ENCODE measurements at places on chromosomes 5 and 9.

GRCh38 chr5:166781737-166782136, 1509.7 kb upstream of the WWC1 start:
- no peak for DNase-seq

DNA sequence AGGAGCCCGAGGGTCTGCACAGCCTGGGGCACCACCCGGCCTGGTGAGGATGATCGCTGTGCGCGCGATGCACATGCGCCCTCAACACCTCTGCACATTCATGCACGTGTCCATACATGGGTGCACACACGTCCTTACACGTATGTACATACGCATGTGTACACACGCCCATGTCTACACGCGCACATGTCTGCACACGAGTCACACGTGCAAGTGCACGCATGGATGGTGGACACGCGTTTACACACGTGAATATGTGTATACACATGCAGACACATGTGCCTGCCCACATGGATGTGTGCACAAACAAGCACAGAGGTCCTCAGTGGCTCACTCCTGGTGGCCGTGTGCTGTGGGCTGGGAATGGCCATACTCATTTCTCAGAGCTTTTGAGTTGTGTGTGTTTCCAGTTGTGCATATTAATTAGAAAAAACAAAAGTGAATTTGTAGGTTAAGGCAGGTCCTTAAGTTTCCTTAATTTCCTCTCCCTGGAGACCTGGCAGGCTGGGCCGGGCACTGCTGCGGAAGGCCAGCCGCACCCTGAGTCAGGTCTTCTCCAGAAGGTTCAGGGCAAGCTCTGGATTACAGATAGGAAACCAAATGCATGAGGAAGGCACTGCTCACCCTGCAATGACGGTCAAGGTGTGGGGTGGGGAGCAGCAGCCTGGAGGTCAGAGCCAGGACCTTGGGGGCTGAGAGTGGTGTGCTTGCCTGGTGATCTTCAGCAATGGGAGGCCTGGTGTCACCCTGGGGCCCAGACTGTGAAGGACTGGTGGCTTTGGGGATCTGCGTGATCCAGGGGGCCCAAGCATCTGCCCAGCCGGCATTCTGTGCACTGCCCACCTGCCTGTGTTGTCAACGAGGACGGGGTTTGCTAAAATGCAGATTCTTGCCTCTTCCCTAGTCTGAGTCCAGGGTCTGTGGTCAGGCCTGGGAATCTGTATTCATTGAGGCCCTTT, 1.3 kb upstream of the RNU6ATAC start:
- peak; percentile 75 for DNase-seq

DNA sequence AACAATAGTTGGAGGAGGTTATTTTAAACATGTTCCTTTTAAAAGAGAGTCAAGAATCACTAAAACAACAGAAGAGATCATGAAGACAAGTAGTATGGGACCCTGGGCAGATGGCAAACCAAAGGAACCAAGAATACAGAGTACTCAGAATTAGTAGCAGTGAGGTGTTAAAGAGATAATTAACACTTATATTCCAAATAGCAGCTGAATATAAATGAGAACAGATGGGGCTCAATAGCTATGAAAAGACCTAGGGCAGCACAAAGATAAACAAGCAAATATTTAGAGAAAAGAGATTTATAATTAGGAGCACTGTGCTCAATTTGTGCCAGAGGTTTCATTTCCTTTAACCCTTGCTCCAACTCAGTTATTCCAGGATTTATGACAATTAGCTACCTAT, 159.1 kb downstream of the FAM114A2 start:
- DNase-seq, result no peak

DNA sequence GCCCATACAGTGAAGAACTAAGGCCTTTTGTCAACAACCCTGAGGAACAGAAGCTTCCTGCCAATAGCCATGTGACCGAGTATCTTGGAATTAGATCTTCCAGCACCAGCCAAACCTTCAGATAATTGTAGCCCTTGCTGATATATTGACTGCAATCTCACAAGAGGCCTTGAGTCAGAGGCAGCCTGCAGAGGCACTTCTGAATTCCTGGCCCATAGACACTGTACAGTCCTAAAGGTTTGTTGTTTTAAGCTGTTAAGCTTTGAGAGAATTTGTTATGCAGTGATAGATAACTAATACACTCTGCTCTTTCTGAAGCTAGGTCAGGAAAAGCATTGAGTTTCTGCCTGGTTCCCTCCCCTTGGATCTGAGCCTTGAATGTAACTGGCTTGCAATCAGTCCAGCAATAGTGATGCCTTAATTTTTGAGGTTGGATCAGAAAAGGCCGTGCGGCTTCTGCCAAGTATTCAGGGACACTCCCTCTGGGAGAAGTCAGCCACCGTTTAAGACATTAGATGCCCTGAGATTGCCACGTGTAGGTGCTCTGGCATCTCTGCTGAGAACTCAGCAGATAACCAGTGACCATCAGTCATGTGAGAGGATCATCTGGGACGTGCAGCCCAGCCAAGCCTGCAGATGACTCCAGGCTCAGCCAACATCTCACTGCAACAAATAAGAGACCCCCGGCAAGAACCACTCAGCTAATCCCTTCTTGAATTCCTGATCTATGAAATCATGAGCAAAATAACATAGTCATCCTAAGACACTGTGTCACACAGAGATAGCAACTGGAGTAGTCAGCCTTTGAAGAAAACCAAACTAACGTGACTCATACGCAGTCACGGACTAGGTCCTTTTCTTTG, 126.8 kb upstream of the STC2 start:
- no peak for DNase-seq

GRCh38 chr9:77841739-77842386, 189.7 kb downstream of the GNAQ start:
- no peak for DNase-seq

GRCh38 chr9:130701059-130702022, 7.8 kb downstream of the EXOSC2 start:
- DNase-seq, result no peak

GRCh38 chr5:73122875-73123810, 2.8 kb downstream of the TMEM171 start:
- no peak for DNase-seq

GRCh38 chr5:3517348-3517747, 78.3 kb upstream of the IRX1 start:
- no peak for DNase-seq

GRCh38 chr9:4894076-4894475, 91.0 kb upstream of the JAK2 start:
- DNase-seq, result no peak

DNA sequence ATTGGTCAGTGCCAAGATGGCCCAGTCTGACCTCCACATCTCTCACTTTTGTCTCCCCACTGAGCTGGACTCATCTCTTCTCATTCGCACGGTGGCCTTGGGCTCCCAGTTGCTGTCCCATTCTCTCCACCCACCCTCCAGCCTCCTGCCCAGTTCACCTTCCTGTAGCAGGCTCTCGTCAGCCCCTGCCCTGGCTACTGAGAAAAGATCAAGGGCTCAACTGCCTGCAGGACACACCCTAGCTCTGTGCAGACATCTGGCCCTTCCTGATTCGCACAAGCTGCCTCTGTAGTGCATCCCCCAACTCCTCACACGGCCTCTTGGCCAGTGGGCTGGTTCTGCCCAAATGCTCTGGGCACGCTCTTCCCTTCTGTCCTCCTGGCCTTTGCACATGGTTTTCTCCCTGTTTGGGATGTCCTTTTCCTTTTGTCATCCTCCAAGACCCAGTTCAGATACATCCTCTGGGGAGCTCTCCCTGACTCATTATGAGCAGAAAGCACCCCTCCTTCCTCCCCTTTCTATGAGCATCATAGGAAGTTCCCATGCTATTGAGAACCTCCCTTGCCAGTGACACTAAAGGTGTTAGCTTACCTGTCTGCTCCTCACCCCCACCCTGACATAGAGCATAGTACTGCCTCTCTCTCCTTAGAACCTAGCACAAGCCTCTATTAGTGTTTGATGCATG, 78.5 kb upstream of the TGFBR1 start:
- DNase-seq, result no peak

GRCh38 chr5:61949679-61950435, 356.1 kb upstream of the KIF2A start:
- no peak for DNase-seq

- DNase-seq, result peak; percentile 58
Measured at GRCh38 chr5:61625681-61626621, 293.9 kb downstream of the ZSWIM6 start.

GRCh38 chr9:109064963-109065702, 51.8 kb upstream of the CTNNAL1 start:
- no peak for DNase-seq

DNA sequence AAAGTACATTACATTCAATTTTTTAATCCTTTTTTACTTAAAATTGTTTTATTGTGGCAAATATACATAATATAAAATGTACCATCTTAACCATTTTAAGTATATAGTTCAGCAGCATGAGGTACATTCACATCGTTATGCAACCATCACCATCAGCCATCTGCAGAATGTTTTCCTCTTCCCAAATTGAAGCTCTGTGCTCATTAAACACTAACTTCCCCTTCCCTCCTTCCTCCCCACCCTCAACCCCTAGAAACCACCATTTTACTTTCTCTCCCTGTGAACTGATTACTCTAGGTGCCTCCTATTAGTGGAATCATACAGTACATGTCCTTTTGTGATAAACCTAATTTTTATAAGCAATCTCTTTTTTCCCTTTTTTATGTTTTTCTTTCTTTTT, 15.6 kb downstream of the TEX53 start:
- no peak for DNase-seq

- DNase-seq, result no peak
Measured at GRCh38 chr5:14579731-14580397, 1.7 kb upstream of the OTULINL start.

- no peak for DNase-seq
Measured at GRCh38 chr5:42274913-42275312, 148.3 kb upstream of the GHR start.

- no peak for DNase-seq
Measured at GRCh38 chr5:14463629-14464028, 118.0 kb upstream of the OTULINL start.

DNA sequence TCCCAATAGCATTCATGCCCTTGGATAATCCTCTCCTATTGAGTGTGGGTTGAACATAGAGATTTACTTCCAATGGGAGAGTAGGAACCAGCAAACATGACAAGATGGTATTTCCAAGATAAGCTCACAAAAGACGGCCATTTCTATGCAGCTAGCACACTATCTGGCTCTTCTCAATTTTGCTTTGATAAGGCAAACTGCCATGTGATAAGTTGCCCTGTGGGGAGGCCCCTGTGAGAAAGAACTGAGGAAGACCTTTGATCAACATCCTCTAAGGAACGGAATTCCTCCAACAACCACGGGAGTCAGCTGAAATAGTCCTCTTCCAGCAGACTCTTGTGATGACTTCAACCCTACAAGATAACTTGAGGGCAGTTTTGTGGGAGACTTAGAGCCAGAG, 211.9 kb upstream of the TRPM3 start:
- DNase-seq, result no peak

GRCh38 chr9:7671847-7672246, 127.7 kb downstream of the DMAC1 start:
- no peak for DNase-seq

DNA sequence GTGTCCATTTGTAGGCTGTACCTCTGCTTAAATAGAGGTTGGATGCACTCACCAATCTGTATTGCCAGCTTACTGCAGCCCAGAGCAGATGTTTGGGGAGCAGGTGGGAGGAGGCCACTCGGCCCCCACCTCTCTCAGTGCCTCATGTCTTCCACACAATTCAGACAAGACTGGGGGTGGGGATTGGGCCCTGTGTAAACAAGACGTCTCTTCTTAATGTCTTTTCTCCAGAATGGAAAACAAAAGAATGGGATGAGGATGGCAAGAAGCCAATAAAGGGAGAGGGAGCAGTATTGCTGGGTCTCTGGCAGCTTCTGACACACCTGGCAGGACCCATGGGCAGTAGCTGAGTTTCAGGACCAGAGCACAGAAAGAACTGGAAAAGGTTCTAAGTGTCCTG, 64.9 kb downstream of the SIL1 start:
- no peak for DNase-seq

DNA sequence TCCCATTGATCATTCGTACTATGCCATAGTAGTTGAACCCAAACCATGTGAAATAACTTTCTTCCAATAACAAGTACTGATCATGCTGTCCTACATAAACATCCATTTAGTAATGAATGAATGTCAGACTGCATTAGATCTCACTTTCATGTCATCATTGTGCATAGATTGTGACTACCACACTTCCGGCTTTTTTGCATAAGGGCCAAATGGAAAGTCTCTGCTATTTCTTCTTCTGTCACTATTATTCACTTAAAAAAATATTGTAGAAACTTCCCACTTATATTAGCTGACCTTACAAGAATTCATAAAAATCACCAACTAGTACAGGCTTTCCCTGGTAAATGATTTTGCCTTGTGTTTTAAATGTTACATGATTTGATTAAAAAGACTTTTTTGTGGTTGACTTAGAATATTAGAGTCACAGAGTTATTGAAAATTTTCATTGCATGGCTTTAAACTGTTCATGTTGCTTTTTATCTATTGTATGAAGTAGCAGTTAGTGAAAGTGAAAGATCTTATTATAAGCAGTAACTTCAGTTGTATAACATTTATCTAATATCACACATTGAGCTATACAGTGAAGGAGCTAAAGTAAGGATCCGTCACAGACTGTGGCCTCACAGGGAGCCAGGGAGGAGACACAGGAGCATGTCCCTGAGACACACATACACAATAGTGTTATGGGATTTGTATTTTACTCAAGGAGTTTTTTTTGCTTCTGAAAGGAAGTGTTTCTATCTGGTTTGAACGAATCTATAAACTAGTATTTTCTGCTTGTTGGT, 33.9 kb downstream of the LMNB1 start:
- DNase-seq, result no peak

GRCh38 chr9:93450945-93451815, at the start of gene FAM120A:
Gene FAM120A (plus strand): TSS chr9:93451685. CDS start chr9:93451916, 231 bp downstream.
- peak; percentile 87 for DNase-seq

- DNase-seq, result no peak
Measured at GRCh38 chr9:124593200-124593599, 86.0 kb upstream of the NR5A1 start.

- DNase-seq, result no peak
Measured at GRCh38 chr9:92711844-92712243, 41.9 kb upstream of the IPPK start.

GRCh38 chr5:166074582-166075481, 2216.6 kb upstream of the WWC1 start:
- no peak for DNase-seq

GRCh38 chr9:137876781-137877386, 698 bp upstream of the CACNA1B start:
- no peak for DNase-seq

DNA sequence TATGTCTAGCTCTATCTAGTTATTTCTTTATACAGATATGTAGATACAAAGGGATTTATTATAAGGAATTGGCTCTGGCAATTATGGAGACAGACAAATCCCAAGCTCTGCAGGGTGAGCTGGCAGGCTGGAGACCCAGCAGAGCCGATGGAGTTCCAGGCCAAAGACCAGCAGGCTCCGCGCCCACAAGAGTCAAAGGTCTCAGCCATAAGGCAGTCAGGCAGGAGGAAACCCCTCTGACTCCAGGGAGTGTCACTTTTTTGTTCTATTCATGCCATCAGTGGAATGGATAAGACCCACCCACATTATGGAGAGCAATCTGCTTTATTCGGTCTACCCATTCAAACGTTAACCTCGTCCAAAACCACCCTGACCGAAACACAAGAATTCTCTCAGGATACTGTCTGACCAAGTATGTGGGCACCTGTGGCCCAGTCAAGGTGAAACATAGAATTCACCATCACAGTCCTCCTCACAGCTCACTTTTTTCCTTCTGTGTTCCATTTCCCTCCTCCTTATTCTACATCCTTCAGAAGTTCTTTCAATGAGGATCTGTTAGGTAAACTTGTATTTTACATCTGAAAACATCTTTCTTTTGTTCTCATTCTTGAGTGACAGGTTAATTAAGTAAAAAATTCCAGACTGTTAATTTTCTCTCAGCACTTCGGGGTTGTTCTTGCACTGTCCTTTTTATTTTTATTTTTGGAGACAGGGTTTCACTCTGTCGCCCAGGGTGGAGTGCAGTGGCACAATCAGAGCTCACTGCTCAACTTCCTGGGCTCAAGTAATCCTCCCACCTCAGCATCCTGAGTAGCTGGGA, 21.2 kb downstream of the RNF130 start:
- no peak for DNase-seq
